Cardiac ventricle fibroblast (primary cell): ENCODE measurements at places on chromosomes 6 and 20. TPM values are rescaled to one million over a fixed set of nuclear protein-coding genes. Genes with fewer than 3 reads are reported as not detected.

Gene DSP
- total RNA-seq = 0.29 and 0.31 TPM in 2 replicates

Gene PPIL6
- total RNA-seq = 3.9 and 8.1 TPM in 2 replicates

Gene TMEM151B
- 0.06 TPM in 1 of 2 replicates, not detected in the other for total RNA-seq

Gene PPP1R3G
- 2.6 and 3.0 TPM in 2 replicates for total RNA-seq
